ENCODE measurements at places on chromosomes 3 and 15.

- DNase-seq = no peak
Observed at GRCh38 chr15:27870320-27870719, 228.8 kb downstream of the OCA2 start.

DNA sequence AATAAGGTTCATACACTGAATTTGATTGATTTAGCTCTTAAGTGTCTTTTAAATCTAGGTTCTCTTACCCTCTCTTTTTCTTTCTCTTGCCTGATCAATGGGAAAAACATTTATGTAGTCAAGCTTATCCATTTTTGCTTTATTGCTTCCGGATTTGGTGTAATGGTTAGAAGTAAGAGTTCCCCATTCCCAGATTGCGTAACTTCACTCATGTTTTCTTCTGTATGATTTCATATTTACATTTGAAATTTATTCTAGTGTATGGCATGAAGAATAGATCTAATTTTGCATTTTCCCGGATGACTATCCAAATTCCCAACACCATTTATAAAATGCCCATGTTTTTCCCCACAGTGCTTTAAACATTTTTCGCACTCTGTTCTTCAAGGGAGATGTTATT lies 27.9 kb upstream of the SV2B start:
- no peak for DNase-seq

DNA sequence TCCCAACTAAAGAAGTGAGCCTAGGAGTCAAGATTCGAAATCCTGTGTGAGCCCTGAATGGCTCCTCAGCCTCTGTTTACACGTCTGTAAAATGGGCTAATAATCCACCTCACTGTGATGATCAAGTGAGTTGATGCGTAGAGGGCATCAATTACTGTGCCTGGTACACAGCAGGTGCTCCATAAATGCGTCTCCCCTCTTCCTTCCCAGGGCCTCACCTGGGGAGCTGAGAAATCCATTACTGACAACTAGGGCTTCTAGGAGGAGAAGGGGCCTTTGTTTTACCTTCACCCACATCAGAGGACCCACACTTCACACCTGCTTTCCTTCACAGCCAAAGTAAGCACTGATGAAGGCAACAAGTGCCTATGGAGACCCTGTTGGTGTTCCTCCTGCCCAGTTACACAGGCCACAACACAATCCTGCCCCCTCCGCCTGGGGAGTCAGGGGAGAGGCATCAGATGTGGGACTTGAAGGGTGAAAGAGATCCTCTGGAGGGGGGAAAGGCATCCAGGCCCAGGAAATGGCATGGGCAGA lies 1.4 kb downstream of the CIB2 start:
- no peak for DNase-seq

DNA sequence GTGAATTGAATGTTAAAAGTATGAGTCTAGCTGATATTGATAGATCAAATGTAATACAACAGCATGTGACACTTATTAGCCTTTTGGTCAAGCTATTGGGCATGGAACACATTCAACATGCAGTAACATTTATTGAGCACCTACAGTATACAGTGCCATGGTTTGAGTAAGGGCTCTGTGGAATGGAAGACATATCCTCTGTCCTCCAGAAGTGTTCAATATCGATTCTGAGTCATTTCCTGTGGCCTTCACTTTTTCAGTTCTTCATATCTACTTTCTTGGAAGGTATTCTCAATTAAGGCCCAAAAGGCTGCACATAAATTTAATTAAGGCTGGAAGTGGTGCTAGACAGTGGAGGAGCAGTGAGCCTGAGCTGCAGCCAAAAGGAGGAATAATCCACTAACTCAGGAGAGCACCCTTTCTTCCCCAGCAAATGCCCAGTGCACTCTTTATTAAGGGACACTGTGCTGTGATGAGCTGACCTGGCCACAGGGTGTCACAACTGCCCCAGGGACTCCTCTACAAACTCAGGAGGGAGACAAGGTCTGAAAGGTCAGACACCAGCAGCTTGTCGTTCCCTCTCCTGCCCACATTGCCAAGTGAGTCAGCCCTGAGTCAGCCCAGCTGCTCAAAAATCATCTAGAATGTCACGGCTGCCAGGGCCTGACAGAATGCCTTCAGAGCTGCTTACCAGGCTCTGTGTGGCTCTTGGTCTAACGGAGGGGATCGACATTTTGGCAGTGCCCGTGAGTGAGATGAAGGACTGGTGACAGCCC lies 544.8 kb downstream of the AGBL1 start:
- DNase-seq = peak; percentile 11

- DNase-seq = no peak
Observed at GRCh38 chr3:49869525-49870126, at the start of gene CAMKV. TSS of gene CAMKV (minus strand) at chr3:49869906. CDS start at chr3:49862388, 7,518 bp downstream.

DNA sequence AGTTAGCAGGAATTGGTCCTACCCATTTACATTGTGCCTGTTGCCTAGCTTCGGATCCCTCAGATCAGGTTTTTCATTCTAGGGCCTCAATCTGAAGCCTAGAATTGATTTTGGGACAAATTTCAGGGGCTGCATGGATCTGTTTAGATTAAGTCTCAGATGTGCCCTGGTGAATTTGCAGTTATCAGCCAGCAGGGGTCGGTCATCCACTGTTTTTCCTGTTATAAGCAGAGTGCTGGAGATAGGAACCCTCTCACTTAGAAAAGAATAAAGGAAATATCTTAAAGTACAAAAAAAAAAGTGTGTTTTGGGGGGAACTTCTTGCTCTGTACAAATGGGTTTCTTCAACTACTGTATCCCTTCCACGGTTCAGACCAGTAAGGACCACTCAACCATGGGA lies 212.5 kb downstream of the BCHE start:
- DNase-seq = no peak
